ENCODE measurements at places on chromosomes 2 and 18.

- DNase-seq: no peak
These were observed 176.2 kb downstream of the TRABD2A start for GRCh38 chr2:84704505-84705244.

GRCh38 chr2:148814860-148815419, 60.1 kb upstream of the KIF5C start:
- DNase-seq: no peak

DNA sequence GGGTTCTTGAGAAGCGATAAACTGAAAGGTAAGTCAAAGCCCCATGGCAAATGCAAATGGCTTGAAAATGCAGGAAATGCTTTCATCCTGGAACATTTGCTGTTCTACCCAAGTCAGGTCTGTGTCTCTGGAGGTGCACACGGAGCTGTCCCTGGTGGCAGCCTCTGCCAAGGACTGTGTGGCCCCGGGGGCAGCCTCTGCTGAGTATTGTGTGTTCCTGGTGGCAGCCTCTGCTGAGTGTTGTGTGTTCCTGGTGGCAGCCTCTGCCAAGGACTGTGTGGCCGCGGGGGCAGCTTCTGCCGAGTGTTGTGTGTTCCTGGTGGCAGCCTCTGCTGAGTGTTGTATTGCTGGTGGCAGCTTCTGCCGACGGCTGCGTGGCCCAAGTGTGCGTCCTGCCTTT, 135.6 kb upstream of the ALKAL2 start:
- DNase-seq: no peak

DNA sequence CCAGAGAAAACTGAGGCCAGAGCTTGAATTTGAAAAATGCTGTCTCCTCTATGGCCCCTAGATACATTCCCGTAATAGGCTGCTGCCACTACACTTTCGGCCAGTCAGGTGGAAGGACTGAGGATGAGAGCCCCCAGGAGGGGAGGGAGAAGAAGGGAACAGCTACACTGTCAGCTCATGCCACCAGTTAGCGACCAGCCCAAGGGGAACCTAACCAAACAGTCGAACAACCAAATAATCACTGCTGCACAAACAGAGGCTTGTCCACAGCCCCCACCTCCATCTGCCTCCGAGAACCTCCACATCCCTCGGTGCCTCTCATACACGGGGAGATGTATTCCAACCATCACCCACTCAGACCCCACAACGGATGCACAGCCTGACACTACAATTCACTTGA, 7.3 kb downstream of the ZNF516 start:
- DNase-seq: no peak

GRCh38 chr18:31603315-31603714, 11.6 kb downstream of the TTR start:
- no peak for DNase-seq

- DNase-seq: no peak
These were observed 246.0 kb downstream of the KLHL29 start for GRCh38 chr2:23630961-23631360.

GRCh38 chr2:131046918-131047652, 46.2 kb downstream of the FAM168B start:
- DNase-seq: no peak

- no peak for DNase-seq
These were observed 144.2 kb downstream of the TPO start for GRCh38 chr2:1557467-1557820.

GRCh38 chr18:22349966-22350365, 67.7 kb downstream of the CTAGE1 start:
- DNase-seq: no peak
